Jurkat, Clone E6-1 (cell line): ENCODE measurements at places on chromosomes 2 and 18.

GRCh38 chr18:56678836-56679565 is 27.8 kb downstream of the WDR7 start:
- DNase-seq: no peak

DNA sequence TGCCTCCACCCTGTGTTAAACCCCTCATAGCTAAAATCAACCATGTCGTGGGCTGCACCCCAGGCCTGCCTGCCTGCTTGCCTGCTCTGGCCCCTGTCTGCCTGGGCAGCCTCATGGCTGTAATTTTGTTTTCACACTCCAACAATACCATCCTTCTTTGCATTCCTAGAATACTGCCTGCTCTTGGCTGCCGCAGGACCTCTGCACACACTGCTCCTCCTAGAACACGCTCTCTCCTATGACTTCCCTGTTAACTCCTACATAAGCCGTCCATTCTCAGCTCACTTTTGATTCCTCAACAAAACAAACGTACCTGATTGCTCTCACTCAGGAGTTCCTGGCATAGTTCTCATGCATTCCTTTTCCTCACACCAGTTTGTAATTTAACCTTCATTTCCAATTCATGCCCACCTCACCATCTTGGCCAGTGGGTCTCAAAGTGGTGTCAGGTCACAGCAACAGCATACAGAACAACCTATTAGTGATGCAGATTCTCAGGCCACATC is 2.5 kb downstream of the UXS1 start:
- DNase-seq: no peak

DNA sequence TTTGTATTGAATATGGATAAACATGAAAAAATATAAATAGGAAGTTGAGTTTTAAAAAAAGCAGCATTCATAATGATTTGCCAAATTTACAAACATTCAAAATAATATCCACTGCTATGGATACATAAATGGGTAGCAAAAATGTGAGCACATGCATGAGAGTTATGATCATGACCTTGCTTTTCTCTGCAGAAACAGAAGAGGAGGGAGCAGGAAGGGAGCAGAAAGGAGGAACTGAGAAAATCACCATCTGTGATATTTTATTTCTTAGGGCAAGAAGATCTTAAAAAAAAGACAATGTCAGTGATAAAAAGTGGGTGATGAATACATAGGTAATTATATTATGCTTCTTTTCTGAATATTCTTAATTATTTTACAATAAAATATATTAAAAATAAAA is 17.7 kb upstream of the CCDC93 start:
- no peak for DNase-seq

GRCh38 chr2:232276733-232277313 is 101.7 kb upstream of the ALPP start:
- DNase-seq: no peak
